Naive thymus-derived CD4-positive, alpha-beta T cell (primary cell): ENCODE measurements at places on chromosomes 5 and 9. TPM values are rescaled to one million over a fixed set of nuclear protein-coding genes. Genes with fewer than 3 reads are reported as not detected.

Gene RIOK2
- 36.0 TPM for total RNA-seq

GRCh38 chr5:91419571-91420537 lies 36.7 kb upstream of the ARRDC3 start:
- DNase-seq, result peak; percentile 58

DNA sequence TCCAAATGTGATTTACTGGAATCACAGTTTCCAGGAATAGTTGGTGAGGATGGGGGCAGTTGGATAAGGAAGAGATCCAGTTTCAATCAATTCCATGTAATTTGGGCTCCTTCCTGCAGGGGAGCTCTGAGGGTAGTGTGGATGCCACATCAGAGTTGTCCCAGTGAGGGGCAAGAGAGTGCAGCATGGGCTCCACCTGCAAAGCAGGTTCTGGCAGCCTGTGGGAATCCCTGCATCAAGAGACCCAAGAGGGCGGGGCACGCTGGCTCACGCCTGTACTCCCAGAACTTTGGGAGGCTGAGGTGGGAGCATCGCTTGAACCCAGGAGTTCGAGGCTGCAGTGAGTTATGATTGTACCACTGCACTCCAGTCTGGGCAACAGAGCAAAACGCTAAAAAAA lies 188.5 kb downstream of the CACNA1B start:
- DNase-seq, result no peak

Gene TLX3
- not detected for total RNA-seq

Gene ARHGEF39
- 1.0 TPM for total RNA-seq

- DNase-seq, result no peak
Measured at GRCh38 chr5:108753331-108753730, 5.6 kb downstream of the FER start.

DNA sequence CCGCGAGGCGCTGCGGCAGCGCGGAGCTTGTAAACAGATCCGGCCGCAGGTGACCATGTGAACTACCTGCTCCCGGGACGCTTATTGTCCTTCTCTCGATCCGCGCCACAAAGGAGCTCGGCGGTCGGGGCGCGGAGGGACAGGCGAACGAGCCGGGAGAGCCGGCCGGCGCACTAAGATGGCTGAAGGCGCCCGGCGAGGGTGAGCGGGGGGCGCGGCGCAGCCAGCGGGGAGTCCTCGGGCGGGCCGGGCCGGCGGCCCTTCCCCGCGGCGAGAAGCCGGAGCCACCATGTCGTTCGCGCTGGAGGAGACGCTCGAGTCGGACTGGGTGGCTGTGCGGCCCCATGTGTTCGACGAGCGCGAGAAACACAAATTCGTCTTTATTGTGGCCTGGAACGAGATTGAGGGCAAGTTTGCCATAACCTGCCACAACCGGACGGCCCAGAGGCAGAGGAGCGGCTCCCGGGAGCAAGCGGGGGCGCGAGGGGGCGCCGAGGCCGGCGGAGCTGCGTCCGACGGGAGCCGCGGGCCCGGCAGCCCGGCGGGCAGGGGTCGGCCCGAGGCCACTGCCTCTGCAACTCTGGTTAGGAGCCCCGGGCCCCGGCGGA lies 535 bp downstream of the JMY start:
- peak; percentile 51 for DNase-seq

DNA sequence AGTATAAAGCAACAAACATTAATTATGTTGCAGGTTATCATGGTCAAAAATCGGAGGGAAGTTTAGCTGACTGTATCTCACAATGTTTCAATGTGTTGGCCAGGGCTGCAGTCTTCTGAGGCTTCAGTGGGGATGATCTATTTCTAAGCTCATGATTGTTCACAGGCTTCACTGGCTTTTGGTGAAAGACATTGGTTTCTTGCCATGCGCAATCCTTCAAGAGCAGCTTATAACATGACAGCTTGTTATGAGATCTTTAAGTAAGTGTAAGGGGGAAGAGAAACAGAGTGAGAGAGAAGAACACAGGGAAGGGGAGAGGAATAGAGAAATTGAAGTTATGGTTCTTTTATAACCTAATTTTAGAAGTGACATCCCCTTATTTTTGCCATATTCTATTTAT lies 385.9 kb upstream of the CHD1 start:
- DNase-seq, result no peak

- no peak for DNase-seq
Measured at GRCh38 chr5:1107167-1108022, 4.5 kb downstream of the SLC12A7 start.

DNA sequence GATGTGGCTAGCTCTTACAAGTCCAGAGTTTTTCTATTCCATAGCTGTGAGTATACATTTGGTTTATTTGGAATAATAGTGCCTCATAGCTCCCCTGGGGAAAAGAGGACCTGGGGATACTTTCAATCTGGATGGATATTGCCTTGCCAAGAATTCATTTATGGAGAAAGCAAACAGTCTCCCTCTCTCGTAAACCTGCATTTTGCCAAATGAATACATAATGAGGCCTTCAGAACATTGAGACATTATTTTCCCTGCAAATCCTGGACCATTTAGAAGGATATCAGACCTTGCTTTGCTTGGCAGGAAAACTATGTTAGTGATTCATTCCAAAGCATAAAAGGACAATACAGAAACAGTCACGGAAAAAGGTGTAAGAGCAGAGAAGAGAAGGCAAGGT lies 569.6 kb upstream of the BRINP1 start:
- DNase-seq, result no peak

Gene FOXI1
- 0.29 TPM for total RNA-seq

- DNase-seq, result no peak
Measured at GRCh38 chr5:90421136-90421535, 11.6 kb upstream of the CETN3 start.

GRCh38 chr9:135664801-135665794 lies 2.0 kb downstream of the LCN9 start:
- no peak for DNase-seq

Gene PTPA
- total RNA-seq, result 45.0 TPM

Gene SPATA31A3
- total RNA-seq, result not detected

Gene SAPCD2
- total RNA-seq, result 0.16 TPM

Gene TRIP13
- total RNA-seq, result not detected

DNA sequence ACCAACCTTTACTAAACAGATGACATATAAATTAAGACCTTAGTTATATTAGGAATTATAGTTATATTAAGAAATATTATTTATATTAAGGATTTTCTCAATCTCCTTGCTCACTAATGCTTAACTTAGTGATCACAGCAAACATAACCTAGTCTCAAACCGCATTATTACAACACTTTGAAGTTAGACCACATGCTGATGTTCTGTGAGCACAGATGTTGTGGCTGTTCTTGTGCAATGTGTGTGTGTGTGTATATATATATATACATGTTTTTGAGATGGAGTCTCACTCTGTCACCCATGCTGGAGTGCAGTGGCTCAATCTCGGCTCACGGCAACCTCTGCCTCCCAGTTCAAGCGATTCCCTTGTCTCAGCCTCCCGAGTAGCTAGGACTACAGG lies 20.5 kb downstream of the ELP1 start:
- DNase-seq, result no peak

GRCh38 chr9:115423646-115424045 lies 305.7 kb upstream of the TNC start:
- DNase-seq, result no peak

Gene OR13J1
- total RNA-seq, result not detected

- DNase-seq, result no peak
Measured at GRCh38 chr9:112914524-112914923, 23.8 kb upstream of the SLC46A2 start.

Gene PROB1
- 1.1 TPM for total RNA-seq

Gene SLC6A3
- not detected for total RNA-seq

- DNase-seq, result no peak
Measured at GRCh38 chr5:143226872-143227271, 176.6 kb downstream of the NR3C1 start.

DNA sequence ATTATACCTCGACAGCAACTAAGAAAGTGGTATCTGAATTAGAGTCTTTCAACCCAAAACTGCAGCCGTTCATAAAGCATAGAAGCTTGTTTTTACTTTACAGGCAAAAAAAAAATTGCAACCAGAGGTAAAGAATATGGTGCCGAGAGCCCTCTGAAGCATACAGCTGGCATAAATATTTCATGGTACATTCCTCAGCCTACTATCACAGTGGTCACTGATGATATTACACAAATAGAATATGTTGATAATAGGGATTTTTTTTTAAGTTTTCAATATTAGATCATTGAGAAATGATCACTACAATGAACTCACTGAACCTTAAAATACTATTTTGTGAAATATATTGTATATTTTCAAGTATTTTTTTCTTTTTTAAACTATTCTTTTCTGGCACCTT lies 6.2 kb upstream of the SMC2 start:
- no peak for DNase-seq

GRCh38 chr9:75624998-75625397 lies 265.5 kb upstream of the PCSK5 start:
- no peak for DNase-seq

Gene SMIM33
- total RNA-seq, result not detected

- DNase-seq, result no peak
Measured at GRCh38 chr5:142053426-142054151, 40.8 kb upstream of the GNPDA1 start.

- no peak for DNase-seq
Measured at GRCh38 chr5:89130851-89131250, 247.9 kb upstream of the MEF2C start.

GRCh38 chr9:101271102-101271501 lies 113.7 kb downstream of the BAAT start:
- DNase-seq, result no peak

Gene MCCC2
- total RNA-seq, result 39.4 and 41.0 TPM in 2 replicates

DNA sequence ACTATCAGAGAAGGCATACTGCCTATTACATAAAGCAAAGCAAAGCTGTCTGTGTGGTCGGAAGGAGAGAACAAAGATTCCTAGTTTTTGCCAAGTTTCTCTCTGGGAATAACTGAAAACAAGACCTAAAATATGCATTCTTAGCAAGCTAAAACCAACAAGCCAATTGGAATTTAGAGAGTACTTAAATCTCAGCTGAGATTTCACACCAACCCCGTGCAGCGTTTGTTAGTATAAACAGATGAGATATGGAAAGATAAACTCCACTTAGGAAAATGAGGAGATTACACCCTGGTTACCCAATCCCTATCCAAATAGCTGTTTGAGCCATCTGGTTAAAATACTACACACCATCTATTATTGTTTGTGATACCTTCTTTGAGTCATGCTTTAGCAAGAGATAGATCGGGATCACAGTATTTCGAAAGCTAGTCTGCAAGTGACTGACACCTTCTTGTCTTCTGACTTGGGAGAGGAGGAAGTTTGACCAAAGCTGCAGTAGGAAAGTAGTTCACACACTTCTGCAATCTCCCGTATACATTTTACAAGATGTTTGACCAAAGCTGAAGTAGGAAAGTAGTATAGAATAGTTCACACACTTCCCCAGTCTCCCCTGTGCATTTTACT lies 18.2 kb downstream of the FAF2 start:
- no peak for DNase-seq

DNA sequence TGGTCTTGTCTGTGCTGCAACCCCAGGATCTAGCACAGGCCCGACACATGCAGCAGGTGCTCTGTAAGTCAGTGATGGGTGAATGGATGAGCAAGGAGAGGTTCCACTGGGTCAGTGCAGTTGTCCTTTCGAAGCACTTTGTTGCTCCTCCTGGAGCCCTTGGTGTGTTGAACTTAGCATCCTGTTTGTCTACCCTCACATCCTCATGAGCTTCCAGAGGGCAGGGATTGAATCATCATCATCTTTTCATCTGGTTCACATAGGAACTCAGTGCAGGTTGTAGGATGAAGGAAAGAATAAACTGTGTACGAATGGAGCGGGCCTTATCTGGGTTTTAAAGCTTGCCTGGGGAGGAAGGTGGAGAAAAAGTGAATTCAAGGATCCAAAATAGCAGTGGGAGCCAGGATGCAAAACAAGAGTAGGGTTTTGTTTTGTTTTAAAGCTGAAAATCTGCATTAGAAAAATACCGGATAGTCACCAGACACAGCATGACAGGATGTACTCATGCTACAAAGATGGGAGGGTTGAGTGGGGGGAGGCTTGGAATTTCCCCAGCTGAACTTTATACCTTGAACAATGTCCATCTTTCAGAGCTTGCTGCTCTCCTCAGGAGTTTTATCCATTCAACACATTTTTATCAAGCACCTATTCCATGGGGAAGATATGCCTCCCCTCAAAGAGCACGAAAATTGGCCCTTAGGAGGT lies 55.8 kb downstream of the PTTG1 start:
- no peak for DNase-seq

Gene FST
- 0.34 TPM in 1 of 2 replicates, not detected in the other for total RNA-seq

- peak; percentile 79 for DNase-seq
Measured at GRCh38 chr5:151157426-151158286, at the start of gene ANXA6. TSS of gene ANXA6 (minus strand) at chr5:151157779. CDS start at chr5:151147901, 9,878 bp downstream.

DNA sequence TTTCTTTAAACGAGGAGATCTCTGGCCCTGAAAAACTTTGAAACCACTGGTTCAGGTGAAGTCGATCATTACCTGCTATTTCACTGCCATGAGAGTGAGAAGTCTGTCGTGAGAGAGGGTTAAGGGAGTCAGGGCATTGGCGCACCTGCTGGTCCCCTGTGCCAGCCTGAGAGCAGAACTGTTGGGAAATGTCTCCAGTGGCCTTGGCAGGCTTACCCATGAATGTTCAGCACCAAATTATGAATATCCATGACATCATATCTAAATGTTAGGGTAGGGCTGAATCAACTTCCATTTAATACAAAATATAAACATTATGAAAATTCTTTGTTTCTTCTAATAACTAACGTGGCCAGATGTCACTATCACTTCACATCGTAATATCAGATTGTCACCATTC lies 379.3 kb downstream of the KDM4C start:
- DNase-seq, result no peak

- DNase-seq, result no peak
Measured at GRCh38 chr9:79637177-79637925, 65.6 kb downstream of the TLE4 start.

- no peak for DNase-seq
Measured at GRCh38 chr9:101848485-101848919, 110.1 kb upstream of the GRIN3A start.

GRCh38 chr5:51997500-51997899 lies 614.3 kb downstream of the ISL1 start:
- DNase-seq, result no peak

Gene CDH18
- not detected for total RNA-seq

DNA sequence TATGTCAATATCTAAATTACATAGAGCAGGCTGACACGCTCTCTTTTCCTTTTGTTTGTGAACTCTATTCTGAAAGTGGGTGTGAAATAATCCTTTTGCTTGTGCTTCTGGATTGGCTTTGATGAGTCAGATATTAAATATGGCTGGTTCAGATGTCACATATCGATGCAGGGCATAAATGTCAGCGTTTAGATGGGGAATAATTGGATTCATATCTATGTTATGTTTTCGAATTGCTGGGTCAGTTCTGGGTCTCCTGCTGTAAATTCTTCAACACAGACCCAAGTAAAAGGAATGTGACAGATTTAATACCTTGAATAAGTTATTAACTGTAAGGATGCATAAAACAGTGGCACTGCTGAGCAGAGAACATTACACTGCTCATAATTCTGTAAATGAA lies 118.7 kb upstream of the SNX2 start:
- no peak for DNase-seq

GRCh38 chr5:169657127-169657526 lies 20.1 kb downstream of the DOCK2 start:
- no peak for DNase-seq
